Articular chondrocyte of knee joint (primary cell): ENCODE measurements at places on chromosomes 12 and 14. TPM values are rescaled to one million over a fixed set of nuclear protein-coding genes. Genes with fewer than 3 reads are reported as not detected.

Gene C12orf56
- 0.32 TPM in 1 of 2 replicates, not detected in the other for total RNA-seq

Gene ZNF839
- 8.9 and 9.3 TPM in 2 replicates for total RNA-seq

Gene FOXN4
- not detected in 2 replicates for total RNA-seq

Gene GPR137C
- 0.26 and 0.97 TPM in 2 replicates for total RNA-seq

Gene NELL2
- total RNA-seq = not detected in 2 replicates

Gene SOAT2
- under 0.01 and 0.11 TPM in 2 replicates for total RNA-seq

Gene STYK1
- 0.11 and 0.13 TPM in 2 replicates for total RNA-seq

Gene MTERF2
- total RNA-seq = 5.7 and 7.1 TPM in 2 replicates

Gene AKAP3
- total RNA-seq = 0.65 and 4.0 TPM in 2 replicates

Gene SLC6A15
- 0.11 and 0.13 TPM in 2 replicates for total RNA-seq

Gene CMA1
- not detected in 2 replicates for total RNA-seq

Gene LRIG3
- total RNA-seq = 190 and 197 TPM in 2 replicates

Gene KRT77
- total RNA-seq = not detected in 2 replicates

Gene TEX22
- 0.39 and 0.43 TPM in 2 replicates for total RNA-seq

Gene CD63
- 2,567 and 3,055 TPM in 2 replicates for total RNA-seq

Gene IFNG-AS1
- 0.65 and 0.86 TPM in 2 replicates for total RNA-seq

Gene ENDOU
- 0.11 and 0.78 TPM in 2 replicates for total RNA-seq

Gene ALX1
- total RNA-seq = not detected in 2 replicates

Gene SCNN1A
- 1.4 and 1.6 TPM in 2 replicates for total RNA-seq

Gene FOXG1
- total RNA-seq = under 0.01 TPM in 1 of 2 replicates, not detected in the other

Gene TUBA1A
- 516 and 528 TPM in 2 replicates for total RNA-seq

Gene SLC39A2
- total RNA-seq = 0.11 and 0.52 TPM in 2 replicates

Gene RTL1
- total RNA-seq = not detected in 2 replicates

Gene NEK9
- 55.9 and 65.6 TPM in 2 replicates for total RNA-seq

Gene HCAR3
- not detected in 2 replicates for total RNA-seq

Gene KRT72
- total RNA-seq = not detected in 2 replicates

Gene FGF6
- not detected in 2 replicates for total RNA-seq

Gene DNAI7
- total RNA-seq = 0.52 and 0.86 TPM in 2 replicates

Gene KCNK13
- not detected in 2 replicates for total RNA-seq

Gene ADSS1
- total RNA-seq = 9.4 and 12.8 TPM in 2 replicates

Gene KRT79
- not detected in 2 replicates for total RNA-seq

Gene CCDC63
- total RNA-seq = not detected in 2 replicates
